ENCODE measurements at places on chromosomes 11 and 22.

GRCh38 chr11:2564008-2564530, 119.3 kb downstream of the KCNQ1 start:
- no peak for DNase-seq

GRCh38 chr11:96057502-96057901, 133.6 kb upstream of the MTMR2 start:
- DNase-seq: no peak

DNA sequence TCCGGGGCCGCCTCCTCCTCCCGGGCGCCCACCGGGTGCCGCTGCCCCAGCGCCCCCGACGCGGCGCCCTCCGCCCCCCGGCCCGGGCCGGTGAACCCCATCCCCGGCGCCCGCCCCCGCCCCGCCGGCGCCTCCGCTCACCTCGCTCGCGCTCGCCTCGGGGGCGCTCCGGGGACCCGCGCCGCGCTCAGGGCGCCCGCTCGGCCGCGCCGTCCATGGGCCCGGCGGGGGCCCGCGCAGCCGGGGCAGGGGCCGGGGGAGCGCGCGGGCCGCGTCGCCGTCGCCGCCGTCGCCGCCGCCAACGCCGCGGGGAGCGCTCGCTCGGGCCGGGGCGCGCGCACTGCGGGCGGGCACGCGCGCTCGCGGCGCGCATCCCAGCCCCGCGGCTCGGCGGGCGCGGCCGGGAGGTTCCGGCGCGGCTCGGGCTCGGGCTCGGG, 293 bp downstream of the DUSP8 start:
- DNase-seq: no peak

GRCh38 chr11:114280696-114281095, 15.5 kb upstream of the NNMT start:
- no peak for DNase-seq

- DNase-seq: no peak
Measured at GRCh38 chr11:927871-928270, 2.2 kb downstream of the AP2A2 start.

- no peak for DNase-seq
Measured at GRCh38 chr11:20138707-20139106, 21.6 kb downstream of the DBX1 start.

DNA sequence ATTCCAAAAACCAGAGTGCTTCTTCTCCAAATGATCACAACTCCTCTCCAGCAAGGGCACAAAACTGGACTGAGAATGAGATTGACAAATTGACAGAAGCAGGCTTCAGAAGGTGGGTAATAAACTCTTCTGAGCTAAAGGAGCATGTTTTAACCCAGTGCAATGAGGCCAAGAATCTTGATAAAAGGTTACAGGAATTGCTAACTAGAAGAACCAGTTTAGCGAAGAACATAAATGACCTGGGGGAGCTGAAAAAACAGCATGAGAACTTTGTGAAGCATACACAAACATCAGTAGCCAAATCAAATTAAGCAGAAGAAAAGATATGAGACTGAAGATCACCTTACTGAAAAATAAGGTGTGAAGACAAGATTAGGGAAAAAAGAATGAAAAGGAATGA, 15.5 kb downstream of the OR52M1 start:
- DNase-seq: no peak

DNA sequence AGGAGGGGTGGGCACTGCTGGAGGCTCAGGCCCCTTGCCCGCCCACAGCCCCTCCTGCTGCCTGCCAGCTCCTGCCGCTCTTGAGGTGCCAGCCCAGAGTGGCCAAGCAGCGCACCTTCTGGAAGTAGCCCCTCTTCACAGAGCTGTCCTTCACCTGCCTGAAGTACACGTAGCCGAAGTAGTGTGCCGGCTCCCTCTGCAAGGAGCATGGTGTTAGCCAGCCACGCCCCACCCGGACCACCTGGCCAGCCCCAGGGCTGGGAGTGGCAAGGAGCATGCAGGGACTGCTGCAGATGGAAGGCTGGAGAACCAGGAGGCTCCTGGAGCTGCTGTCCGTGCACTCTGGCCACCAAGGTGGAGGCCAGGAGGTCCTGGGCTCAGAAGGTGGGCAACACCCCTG, 9.6 kb downstream of the DENND6B start:
- no peak for DNase-seq

- DNase-seq: peak; percentile 24
Measured at GRCh38 chr11:88103337-88104206, 71.7 kb downstream of the RAB38 start.

- DNase-seq: no peak
Measured at GRCh38 chr22:26756675-26757293, 99.4 kb downstream of the MIAT start.

DNA sequence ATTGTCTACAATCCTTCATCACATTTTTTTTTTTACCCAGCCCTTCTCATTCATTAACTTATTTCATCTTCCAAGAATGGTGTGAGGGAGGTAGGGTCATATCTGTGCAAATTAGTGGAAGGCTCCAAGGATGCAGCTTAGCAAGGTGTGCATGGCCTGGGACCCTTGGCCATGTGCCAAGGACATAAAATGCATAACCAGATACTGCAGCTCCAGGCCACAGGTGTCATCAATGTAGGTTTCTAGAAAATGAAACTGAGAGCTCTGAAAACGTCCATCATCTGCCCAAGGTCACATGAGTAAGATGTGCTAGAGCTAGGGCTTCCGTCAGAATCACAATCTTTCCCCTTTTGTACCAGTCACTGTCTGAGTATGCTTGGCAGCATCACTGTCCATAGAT, 29.8 kb downstream of the ANKK1 start:
- DNase-seq: no peak

DNA sequence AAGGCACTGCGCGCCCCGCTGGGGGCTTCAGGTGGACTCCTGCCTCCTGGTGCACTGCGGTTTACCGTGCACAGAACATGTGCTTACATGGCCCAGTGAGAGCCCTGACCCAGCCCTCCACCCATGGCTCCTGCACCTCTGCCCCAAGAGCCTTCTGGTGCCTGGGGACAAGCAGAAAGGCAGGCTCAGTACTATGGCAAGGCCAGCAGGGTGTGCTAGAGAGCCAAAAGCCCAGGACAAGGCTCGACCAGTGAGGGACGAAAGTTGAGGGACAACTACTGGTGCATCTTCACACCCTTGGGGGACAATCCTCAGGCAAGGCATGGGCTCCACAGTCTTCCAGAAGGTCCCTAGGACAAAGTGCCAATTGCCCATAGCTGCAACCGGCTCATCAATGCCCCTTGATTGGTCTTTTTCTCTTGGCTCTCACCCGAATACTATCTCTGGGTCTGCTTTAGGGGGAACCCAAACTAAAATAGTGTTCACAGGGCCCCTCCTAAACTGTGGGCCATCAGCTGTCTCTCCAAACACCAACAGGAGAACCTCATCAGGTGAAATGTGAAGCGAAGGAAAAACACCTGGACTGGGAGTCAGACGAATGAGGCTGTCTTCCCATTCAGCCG, 13.5 kb downstream of the PGA5 start:
- DNase-seq: no peak

DNA sequence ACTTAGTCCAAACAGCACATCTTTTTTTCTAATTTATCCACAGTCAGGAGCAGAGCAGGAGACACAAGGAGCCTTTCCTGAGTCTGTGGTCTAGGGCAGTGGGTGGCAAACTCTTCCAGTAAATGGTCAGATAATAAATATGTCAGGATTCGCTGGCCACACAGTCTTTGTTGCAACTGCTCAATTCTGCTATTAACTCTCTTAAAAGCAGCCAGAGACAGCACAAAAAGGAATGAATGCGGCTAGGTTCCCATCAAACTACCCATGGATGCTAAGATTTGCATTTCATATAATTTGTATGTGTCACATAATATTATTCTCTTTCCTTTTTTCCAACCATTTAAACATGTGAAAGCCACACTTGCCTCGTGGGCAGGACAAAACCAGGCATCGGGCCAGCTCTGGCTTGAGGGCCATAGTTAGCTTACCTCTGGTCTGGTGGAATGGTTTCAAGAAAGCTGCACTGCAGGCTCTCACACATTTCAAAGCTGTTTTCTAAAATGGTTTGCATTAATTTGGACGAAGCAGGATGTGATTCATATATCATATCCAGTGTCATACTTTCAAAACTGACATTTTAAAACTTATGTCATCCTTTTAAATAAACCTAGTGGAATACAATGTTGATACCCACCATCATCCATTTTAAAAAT, 64.7 kb upstream of the CD5 start:
- no peak for DNase-seq

GRCh38 chr11:122714484-122714883, 59.0 kb downstream of the UBASH3B start:
- DNase-seq: no peak

DNA sequence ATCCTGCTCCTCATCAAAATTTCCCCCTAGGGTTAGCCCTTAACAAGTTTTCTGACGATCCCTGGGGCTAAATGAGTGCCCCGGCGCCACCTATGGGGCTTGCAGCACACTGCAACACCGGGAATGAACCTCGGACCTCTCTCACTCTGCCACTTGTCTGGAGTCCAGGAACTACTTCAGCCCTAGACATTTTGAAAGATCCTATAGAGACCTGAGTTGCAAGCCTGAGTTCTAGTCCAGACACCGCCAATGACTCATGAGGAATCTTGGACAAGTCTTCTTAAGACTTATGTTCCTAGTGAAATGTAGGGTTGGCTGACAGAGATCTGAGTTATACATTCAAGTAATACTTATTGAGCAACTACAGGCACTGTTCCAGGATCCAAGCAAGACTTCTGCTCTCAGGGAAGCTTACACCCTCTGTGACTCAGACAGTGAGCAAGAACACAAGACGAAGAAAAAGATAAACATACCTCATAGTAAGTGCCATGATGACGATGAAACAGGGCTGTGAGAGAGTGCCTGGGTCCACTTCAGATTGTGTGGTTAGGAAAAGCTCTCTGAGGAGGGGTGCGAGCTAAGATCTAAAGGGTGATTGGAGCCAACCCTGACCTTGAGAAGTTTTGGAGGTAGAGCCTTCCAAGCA, 10.2 kb upstream of the STK33 start:
- peak; percentile 84 for DNase-seq

- no peak for DNase-seq
Measured at GRCh38 chr11:126480015-126480409, 124.5 kb downstream of the ST3GAL4 start.

GRCh38 chr11:14904745-14905103, 12.7 kb upstream of the CYP2R1 start:
- no peak for DNase-seq

GRCh38 chr11:61695917-61696316, 15.7 kb downstream of the DAGLA start:
- DNase-seq: no peak

GRCh38 chr11:47152953-47153950, 23.4 kb downstream of the ARFGAP2 start:
- peak; percentile 89 for DNase-seq

- DNase-seq: no peak
Measured at GRCh38 chr11:73317803-73318202, 9.7 kb downstream of the ARHGEF17 start.

DNA sequence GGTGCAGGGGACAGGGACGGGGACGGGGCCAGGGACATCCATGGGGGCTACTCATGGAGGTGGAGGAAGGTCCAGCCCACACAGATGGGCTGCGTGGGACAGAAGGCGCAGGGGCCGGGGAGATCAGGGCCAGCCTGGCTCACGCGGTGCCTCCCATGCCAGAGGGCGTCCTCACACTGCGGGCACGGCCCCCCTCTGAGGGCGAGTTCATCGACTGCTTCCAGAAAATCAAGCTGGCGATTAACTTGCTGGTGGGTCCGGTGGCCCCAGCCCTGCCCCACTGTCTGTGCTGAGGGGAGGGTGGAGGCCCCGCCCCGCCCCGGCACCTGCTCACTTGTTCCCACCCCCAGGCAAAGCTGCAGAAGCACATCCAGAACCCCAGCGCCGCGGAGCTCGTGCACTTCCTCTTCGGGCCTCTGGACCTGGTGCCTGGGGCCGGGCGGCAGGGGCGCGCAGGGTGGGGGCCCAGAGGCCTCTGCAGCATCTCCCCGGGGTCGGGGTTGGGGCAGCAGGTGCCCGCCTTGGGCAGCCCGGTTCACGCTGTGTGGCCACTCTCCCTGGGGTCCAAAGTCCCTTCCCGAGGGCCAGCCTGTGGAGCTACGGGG, 15.8 kb downstream of the EPS8L2 start:
- DNase-seq: no peak

DNA sequence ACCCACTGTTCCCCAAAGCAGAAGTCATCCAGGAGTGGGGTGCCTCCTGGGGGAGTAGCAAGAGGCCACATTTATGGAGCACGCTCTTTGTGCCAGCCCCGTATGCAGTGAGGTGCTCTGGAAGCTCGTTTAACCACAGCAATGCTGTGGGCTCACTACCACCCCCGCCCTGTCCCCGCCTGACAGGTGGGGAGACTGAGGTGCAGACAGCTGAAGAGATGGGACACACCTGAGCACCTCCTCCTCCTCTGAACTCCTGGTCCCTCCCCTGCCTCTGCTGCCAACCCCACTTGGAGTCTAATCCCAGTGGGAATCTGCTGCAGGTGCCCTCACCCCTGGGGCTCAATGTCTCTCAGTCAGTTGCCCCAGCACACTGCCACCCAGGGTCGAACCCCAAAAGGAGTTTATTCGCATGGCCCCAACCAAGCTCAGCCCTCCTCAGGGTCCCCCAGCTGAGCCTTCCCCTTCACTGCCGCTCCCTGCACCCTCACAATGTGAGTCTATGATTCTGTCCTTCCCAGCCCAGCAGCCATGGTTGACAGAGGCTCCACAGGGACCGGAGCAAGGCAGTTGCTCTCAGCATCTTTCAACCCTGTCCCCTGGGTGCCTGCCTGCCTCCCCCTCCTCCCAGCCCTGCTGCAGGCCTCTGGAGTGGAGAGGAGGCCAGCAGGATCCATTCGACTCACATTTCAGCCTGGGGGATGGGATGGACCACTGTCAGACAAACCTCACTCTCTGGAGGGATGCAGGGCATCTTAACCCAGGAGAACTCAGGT, 13.3 kb upstream of the BCR start:
- DNase-seq: no peak

- no peak for DNase-seq
Measured at GRCh38 chr11:115767047-115767802, 263.0 kb upstream of the CADM1 start.

GRCh38 chr11:33532720-33533385, 167.8 kb downstream of the C11orf91 start:
- DNase-seq: no peak

- no peak for DNase-seq
Measured at GRCh38 chr11:121522043-121522941, 69.5 kb upstream of the SORL1-AS1 start.

GRCh38 chr11:94020777-94021481, at the start of gene HEPHL1:
HEPHL1 (plus strand) TSS chr11:94021354; CDS start chr11:94021369, 15 bp downstream.
- no peak for DNase-seq

GRCh38 chr22:39527481-39527961, 5.0 kb downstream of the RPS19BP1 start:
- no peak for DNase-seq

DNA sequence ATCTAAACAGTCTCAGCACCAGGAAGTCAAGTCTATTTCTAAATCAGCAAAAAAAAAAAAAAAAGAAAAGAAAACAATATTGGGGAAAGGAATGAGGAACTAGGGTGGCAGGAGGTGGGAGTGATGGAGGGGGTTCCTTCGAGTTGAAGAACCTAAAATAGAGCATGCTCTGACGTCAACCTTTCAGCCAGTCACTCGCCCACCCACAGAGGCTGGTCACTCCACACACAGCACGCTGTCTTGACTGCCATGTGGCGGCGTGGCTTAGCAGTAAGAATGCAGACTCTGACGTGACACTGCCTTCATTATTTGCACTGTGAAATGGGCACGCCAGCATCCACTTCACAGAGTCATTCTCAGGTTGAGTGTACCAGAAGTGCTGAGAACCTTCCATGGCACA, 48.3 kb downstream of the LARGE1 start:
- no peak for DNase-seq

Measured in smooth muscle cell of the brain vasculature (primary cell).